ENCODE measurements at places on chromosomes 16 and 17.

- DNase-seq: no peak
Measured at GRCh38 chr17:55432358-55433028, 10.9 kb upstream of the MMD start.

- DNase-seq: no peak
Measured at GRCh38 chr16:19137201-19138128, 23.7 kb downstream of the ITPRIPL2 start.

GRCh38 chr17:49575679-49576087 lies at the start of gene NXPH3:
Gene NXPH3 (plus strand): TSS chr17:49575871. CDS start chr17:49576220, 349 bp downstream.
- DNase-seq: no peak

GRCh38 chr17:600576-601243 lies 113.9 kb downstream of the VPS53 start:
- no peak for DNase-seq

GRCh38 chr16:24073321-24073720 lies 182.8 kb upstream of the CACNG3 start:
- no peak for DNase-seq

DNA sequence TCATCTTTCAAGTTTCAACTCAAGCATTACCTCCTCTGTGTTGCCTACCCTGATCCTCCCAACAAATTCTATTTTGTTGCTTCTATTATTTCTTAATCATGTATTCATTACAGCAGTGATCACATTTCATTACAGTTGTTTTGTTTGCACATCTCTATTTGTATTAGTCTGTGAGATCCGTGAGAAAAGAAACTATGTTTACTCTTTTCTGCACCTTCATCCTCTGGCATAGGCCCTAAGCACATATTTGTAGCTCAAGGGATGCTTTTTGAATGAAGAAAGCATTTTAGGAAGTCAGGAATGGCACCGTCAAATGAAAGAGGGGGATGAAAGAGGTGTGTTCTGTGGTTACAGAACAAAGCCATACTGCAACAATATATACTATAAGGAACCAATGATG lies 110.5 kb downstream of the SHISA6 start:
- DNase-seq: no peak

DNA sequence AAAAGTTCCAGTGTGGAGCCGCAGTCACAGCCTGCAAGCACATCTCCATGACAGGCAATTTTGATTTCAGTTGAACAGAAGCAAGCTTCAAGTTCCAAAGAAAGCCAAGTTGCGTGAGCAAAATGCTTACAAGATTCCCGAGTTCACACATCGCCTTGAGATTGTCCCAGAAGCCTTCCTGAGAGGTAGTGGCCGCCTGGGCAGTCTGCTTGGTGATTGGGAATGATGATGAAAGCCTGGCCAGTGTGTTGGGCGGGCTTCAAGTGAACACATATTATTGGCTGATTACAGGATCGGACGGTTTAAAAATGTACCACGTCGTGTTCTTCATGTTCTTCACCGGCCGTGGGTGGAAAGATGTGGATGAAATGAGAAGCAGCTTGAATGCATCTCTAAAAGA lies 185.5 kb downstream of the FOXL1 start:
- no peak for DNase-seq

DNA sequence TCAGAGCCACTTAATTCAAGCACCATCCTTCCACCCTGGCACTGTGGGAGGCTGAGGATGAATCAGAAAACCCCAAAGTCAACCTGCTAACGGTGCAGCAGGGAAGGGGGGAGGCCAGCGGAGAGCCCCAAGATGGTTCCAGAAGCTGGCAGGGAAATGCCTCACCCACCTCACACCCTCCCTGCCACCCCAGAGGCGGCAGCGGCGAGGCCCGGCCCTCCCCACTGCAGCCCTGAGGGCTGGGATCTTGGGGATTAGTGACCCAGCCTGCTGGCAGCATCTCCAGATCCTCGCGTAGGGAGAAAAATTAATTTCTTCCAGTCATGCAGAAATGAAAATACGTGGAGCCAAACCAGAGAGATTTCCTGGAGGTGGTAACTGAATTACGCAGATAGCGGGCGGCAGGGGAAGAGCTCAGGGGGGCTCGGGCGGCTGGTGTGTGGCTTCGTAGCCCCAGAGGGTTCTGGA lies 38.2 kb downstream of the CBFA2T3 start:
- DNase-seq: no peak

GRCh38 chr17:65896889-65897288 lies 295.0 kb downstream of the CEP112 start:
- no peak for DNase-seq

GRCh38 chr17:2634361-2634960 lies 41.0 kb downstream of the PAFAH1B1 start:
- no peak for DNase-seq

DNA sequence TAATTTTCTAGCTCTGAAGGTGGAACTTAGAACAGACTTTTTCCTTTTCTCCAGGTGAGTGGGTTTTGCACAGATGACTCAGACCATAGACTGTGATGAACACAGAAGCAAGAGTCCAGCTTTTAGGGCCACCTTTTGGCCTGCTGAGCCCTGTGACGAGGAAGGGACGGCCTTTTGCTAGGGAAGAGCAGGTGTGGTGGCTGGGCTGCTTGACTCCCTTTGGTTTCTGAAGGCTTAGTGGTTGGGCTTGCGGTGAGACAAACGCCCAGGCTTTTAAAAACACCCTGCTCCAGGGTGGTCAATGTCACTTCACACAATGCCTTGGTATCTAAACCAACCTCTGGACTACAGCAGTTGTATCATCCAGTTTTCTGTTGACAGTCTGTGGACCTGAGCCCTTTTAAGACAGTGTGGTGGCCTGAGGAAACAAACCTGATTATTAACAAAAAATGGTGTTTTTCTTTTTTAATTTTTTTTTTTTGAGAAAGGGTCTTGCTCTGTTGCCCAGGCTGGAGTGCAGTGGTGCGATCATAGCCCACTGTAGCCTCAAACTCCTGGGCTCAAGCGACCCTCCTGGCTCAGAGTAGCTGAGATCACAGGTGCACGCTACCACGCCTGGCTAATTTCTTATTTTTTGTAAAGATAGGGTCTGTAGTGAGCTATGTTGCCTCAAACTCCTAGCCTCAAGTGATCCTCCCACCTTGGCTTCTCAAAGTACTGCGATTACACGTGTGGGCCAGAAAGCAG lies 134.0 kb downstream of the SNX29 start:
- DNase-seq: no peak

GRCh38 chr16:2142942-2143877 lies 5.2 kb upstream of the RAB26 start:
- no peak for DNase-seq

GRCh38 chr17:4565209-4566141 lies 5.1 kb upstream of the GGT6 start:
- peak; percentile 65 for DNase-seq

GRCh38 chr17:5123343-5124124 lies 7.7 kb downstream of the USP6 start:
- no peak for DNase-seq

DNA sequence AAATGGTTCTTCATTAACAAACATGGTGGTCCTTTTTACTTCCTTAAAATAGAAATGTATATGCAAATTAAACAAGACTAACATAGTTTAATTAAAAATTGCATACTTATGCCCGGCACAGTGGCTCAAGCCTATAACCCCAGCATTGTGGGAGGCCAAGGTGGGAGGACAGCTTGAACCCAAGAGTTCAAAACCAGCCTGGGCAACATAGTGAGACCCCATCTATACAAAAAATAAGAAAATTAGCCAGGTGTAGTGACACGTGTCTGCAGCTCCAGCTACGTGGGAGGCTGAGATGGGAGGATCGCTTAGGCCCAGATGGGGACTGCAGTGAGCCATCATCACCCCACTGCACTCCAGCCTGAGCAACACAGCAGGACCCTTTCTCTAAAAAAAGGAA lies 18.4 kb downstream of the CDC27 start:
- DNase-seq: no peak

DNA sequence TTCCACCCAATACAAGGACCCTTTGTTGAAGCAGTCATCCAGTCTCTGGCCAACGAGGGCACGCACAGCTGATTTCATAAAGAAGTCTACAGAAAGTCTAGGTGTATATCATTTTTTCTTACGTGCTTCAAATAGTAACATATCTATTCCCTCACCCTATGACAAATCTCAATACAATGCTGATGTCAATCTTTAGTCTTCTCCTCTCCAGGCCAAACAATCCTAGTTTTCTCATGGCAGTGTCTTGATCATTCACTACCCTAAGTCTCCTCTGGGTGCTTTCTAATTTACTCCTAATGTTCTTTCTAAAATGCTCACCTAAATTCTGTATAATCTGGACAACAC lies 92.6 kb downstream of the CACNG1 start:
- no peak for DNase-seq

- no peak for DNase-seq
Measured at GRCh38 chr17:43713494-43714162, 45.0 kb downstream of the SOST start.

GRCh38 chr16:84103678-84104077 lies 13.1 kb downstream of the MBTPS1 start:
- DNase-seq: no peak

DNA sequence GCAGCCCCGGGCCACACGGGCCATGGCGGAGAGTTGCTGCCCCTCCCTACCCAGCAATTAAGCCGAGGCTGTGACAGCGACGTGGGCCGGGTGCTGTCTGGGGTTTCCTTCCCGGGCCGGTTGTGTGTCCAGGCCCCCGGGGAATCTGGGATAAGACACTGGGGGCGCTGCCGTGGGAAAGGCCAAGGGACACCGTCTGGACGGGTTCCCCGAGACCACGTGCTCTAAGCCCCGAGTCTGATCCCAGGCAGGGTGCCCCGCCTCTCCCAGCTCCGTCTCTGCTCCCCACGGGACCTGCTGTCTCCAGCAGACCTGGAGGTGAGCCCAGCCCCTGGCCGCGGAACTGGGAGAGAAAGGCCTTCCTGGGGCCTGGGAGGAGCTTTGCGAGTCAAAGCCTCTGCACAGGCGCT lies 92.2 kb downstream of the IRX3 start:
- DNase-seq: no peak

DNA sequence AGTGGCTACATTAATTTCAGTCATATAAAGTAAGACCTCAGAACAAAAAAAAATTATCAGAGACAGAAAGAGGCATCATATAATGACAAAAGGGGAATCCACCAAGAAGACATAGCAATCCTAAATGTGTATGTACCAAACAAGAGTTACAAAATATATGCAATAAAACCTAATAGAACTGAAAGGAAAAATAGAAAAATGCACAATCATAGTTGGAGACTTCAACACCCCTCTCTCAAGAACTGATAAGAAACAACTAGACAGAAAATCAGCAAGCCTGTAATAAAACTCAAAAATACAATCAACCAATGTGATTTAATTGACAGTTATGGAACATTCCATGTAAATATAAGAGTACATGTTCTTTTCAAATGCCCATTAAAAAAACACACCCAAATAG lies 61.3 kb upstream of the C16orf82 start:
- DNase-seq: no peak

Data from fibroblast of the conjunctiva (primary cell).